ENCODE measurements at places on chromosomes 12 and 14. TPM values are rescaled to one million over a fixed set of nuclear protein-coding genes. Genes with fewer than 3 reads are reported as not detected.

DNA sequence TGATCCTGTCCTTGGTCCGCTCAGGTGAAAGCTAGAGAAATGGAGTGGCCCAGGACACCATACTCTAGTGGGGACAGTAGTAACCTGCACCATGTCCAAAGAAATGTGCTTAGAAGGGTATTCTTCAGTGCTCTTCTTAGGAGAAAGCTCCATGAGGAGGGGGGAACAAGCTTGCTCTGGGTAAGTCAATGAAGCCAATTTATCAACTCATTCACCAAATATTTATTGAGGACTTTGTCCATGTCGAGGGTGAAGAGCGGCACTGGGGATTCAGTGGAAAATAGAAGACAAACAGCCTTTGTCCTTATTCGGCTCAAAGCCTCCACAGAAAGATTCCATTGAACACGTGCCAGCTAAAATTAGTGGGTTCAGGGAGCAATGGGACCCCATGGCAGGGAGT lies 677.8 kb downstream of the BCL11B start:
- H3K36me3 ChIP-seq = no peaks in the 10 kb centered on the region
- DNase-seq = no peak
- H3K27me3 ChIP-seq = no peaks in the 10 kb centered on the region
- H3K4me3 ChIP-seq = no peak overlapping the region
- no peak overlapping the region for H3K27ac ChIP-seq
- no peaks in the 10 kb centered on the region for H3K4me1 ChIP-seq

DNA sequence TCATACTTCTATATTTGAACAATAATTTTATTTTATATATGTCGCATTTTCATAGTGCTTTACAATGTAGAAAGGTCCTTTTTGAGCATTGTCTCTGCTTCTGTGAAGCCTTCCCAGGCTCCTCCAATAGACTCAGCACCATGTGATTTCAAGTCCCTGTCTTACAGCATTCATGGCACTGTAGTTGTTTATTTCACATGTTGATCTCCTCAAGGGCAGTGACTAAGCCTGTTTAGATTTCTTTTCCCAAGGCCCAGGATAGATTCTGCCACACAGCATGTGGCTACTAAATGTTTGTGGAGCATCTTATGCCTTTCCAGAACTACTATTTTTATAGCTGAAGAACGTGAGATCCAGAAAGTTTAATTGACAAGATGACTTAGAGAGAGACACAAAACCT lies 391.7 kb downstream of the TMEM117 start:
- DNase-seq = no peak
- H3K27ac ChIP-seq = no peak overlapping the region
- no peaks in the 10 kb centered on the region for H3K27me3 ChIP-seq
- no peaks in the 10 kb centered on the region for H3K4me1 ChIP-seq
- H3K4me3 ChIP-seq = no peak overlapping the region

GRCh38 chr14:39367387-39367751 lies 64.9 kb downstream of the FBXO33 start:
- DNase-seq = no peak
- no peaks in the 10 kb centered on the region for H3K4me1 ChIP-seq
- no peaks in the 10 kb centered on the region for H3K36me3 ChIP-seq
- H3K4me3 ChIP-seq = no peak overlapping the region

GRCh38 chr12:105253866-105254513 lies 18.0 kb upstream of the APPL2 start:
- peaks cover 10% of the 10 kb centered on the region for H3K4me1 ChIP-seq
- no peak overlapping the region for H3K27ac ChIP-seq
- no peaks in the 10 kb centered on the region for H3K36me3 ChIP-seq
- no peak overlapping the region for H3K4me3 ChIP-seq
- peaks cover under 1% of the 10 kb centered on the region for H3K27me3 ChIP-seq
- DNase-seq = peak; percentile 18

Gene FLVCR2
- total RNA-seq = 1.5 TPM

- no peak overlapping the region for H3K27ac ChIP-seq
- H3K4me1 ChIP-seq = no peaks in the 10 kb centered on the region
- no peak for DNase-seq
- no peak overlapping the region for H3K4me3 ChIP-seq
- peaks cover 22% of the 10 kb centered on the region for H3K36me3 ChIP-seq
- H3K27me3 ChIP-seq = no peaks in the 10 kb centered on the region
These were observed 28.4 kb downstream of the DGLUCY start for GRCh38 chr14:91142214-91142668.

Gene ACIN1
- total RNA-seq = 151 TPM

Gene KRT83
- total RNA-seq = not detected

DNA sequence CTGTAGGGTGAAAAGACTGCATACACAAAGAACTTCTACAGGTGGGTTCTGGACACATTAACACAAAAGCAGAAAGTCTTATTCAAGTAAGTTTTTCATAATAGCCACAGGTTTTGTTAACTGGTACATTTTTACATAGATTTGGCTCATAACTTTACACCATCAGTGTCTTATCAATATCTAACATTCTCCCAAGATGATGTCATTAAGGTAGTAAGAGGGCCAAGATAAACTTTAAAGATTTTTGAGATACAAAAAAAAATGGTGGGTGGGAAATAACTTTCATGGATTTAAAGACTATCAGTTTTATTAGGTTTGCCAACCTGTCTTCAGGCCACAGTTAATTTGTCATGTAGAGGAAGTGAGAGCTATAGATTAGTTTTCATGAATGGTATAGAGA lies 1.7 kb downstream of the SUPT16H start:
- no peak overlapping the region for H3K27ac ChIP-seq
- H3K27me3 ChIP-seq = no peaks in the 10 kb centered on the region
- H3K4me1 ChIP-seq = peaks cover 16% of the 10 kb centered on the region
- peak overlapping the region; percentile 74 for H3K4me3 ChIP-seq
- no peak for DNase-seq

Gene FSCB
- total RNA-seq = not detected

- H3K27me3 ChIP-seq = no peaks in the 10 kb centered on the region
- H3K4me3 ChIP-seq = no peak overlapping the region
- H3K27ac ChIP-seq = no peak overlapping the region
- H3K36me3 ChIP-seq = no peaks in the 10 kb centered on the region
- H3K4me1 ChIP-seq = no peaks in the 10 kb centered on the region
These were observed 932.3 kb downstream of the DIO2 start for GRCh38 chr14:79278798-79279644.

DNA sequence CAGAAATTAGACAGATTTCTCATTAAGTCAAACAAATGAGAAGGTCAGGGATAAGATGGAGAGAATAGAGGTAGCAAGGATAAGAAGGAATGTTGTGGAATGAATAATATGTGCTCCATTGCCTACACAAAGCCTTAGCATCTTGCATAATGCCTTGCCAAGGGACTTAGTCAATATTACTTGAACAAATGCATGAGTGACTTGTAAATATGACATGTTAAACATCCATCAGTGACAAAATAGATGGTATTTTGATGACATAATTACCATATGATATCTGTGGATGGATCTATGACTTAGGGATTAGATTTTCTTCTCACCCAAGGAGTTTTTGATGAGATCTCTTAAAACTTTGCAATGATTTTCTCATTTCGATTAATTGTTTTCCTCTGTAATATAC lies 194.1 kb upstream of the RASSF8 start:
- H3K4me1 ChIP-seq = no peaks in the 10 kb centered on the region
- no peak overlapping the region for H3K27ac ChIP-seq
- DNase-seq = no peak
- no peaks in the 10 kb centered on the region for H3K27me3 ChIP-seq

Gene RAD9B
- total RNA-seq = 0.51 TPM

- peak overlapping the region; percentile 78 for H3K27ac ChIP-seq
- H3K36me3 ChIP-seq = peaks cover 13% of the 10 kb centered on the region
- H3K4me3 ChIP-seq = peak overlapping the region; percentile 50
- peak; percentile 72 for DNase-seq
- H3K4me1 ChIP-seq = peaks cover 8% of the 10 kb centered on the region
- H3K27me3 ChIP-seq = no peaks in the 10 kb centered on the region
These were observed 1.3 kb upstream of the ANKRD9 start for GRCh38 chr14:102510616-102511520.

- peaks cover 8% of the 10 kb centered on the region for H3K27me3 ChIP-seq
- no peaks in the 10 kb centered on the region for H3K4me1 ChIP-seq
- DNase-seq = no peak
- no peak overlapping the region for H3K27ac ChIP-seq
These were observed 63.6 kb downstream of the HELB start for GRCh38 chr12:66365718-66366490.

Gene PHC1
- 9.3 TPM for total RNA-seq

- no peak overlapping the region for H3K27ac ChIP-seq
- H3K27me3 ChIP-seq = peaks cover 1% of the 10 kb centered on the region
- no peak for DNase-seq
- no peaks in the 10 kb centered on the region for H3K4me1 ChIP-seq
- no peaks in the 10 kb centered on the region for H3K36me3 ChIP-seq
These were observed 94.8 kb downstream of the SLC24A4 start for GRCh38 chr14:92417759-92418158.

DNA sequence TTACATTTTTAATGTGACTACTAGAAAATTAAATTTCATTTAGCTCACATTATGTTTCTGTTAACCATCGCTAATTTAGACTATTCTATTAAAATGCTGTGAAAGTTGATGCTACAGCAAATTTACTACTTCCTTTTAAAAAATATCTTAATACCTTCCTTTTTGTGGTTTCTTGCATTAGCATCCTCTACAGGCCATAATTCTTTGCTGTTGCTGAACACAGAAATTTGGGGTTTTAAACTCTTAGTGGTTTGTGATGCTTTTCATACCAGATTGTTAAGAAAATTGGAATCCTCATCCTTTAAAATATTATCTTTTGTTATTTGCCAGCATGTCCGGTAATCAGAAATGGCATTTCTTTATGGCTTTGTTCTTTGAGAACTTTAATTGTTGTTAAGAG lies 18.1 kb downstream of the WNK1 start:
- no peak for DNase-seq
- no peak overlapping the region for H3K4me3 ChIP-seq
- no peaks in the 10 kb centered on the region for H3K4me1 ChIP-seq
- H3K36me3 ChIP-seq = peaks cover 2% of the 10 kb centered on the region
- no peak overlapping the region for H3K27ac ChIP-seq
- no peaks in the 10 kb centered on the region for H3K27me3 ChIP-seq

DNA sequence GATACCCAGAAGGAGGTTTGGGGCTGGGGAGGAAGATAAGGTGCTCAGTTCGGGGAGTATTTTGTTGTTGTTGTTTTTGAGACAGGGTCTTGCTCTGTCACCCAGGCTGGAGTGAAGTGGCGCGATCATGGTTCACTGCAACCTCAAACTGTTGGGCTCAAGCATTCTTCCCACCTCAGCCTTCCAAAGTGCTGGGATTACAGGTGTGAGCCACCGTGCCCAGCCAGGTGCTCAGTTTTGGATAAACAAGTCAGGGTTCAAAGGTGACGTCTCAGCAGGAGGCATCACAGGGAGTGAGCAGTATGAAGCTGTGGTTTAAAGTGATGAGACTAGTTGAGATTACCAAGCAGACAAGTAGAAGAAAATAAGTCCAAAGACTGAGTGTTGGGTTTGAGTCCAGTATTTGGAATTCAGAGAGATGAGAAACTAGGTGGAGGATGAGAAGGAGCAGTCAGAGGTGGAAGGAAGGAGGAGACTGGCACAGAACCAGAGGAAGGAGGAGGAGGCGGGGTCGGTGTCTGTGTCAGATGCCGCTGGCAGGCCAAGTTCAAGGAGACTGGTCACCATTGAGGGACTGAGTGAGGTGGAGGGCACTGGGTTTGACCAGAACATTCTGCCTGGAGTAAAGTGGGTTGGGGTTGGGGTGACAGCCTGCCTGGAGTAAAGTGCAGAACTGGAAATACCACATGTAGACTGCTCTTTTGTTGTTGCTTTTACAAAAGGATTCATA lies 16.1 kb downstream of the SLC35E3 start:
- no peaks in the 10 kb centered on the region for H3K27me3 ChIP-seq
- H3K27ac ChIP-seq = no peak overlapping the region
- H3K36me3 ChIP-seq = peaks cover 26% of the 10 kb centered on the region
- no peaks in the 10 kb centered on the region for H3K4me1 ChIP-seq
- no peak for DNase-seq

DNA sequence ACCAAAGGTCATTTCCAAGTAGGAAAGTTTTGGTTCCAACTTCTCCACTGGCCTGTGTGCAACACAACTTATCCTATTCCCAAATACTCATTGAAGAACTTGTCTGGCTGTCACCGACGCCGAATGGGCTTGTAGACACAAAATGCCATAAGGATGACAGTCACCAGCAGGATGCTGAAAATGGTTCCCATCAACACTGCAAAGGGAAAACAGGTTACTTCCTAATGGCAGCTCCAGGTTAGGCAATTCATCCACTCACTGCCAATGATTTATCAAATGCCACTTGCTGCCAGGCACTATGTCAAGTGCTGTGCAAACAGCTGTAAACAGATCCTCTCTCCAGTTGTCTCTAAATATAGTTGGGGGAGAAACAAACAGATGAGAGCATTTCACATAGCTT lies 6.1 kb downstream of the C12orf76 start:
- no peak overlapping the region for H3K4me3 ChIP-seq
- H3K27me3 ChIP-seq = no peaks in the 10 kb centered on the region
- no peak for DNase-seq
- H3K36me3 ChIP-seq = peaks cover 39% of the 10 kb centered on the region

GRCh38 chr12:126404293-126404881 lies 1339.2 kb downstream of the AACS start:
- H3K4me3 ChIP-seq = no peak overlapping the region
- H3K27ac ChIP-seq = no peak overlapping the region
- no peaks in the 10 kb centered on the region for H3K27me3 ChIP-seq
- no peaks in the 10 kb centered on the region for H3K4me1 ChIP-seq
- no peak for DNase-seq

Gene PRB3
- not detected for total RNA-seq

- no peaks in the 10 kb centered on the region for H3K27me3 ChIP-seq
- H3K27ac ChIP-seq = no peak overlapping the region
- no peaks in the 10 kb centered on the region for H3K4me1 ChIP-seq
These were observed 71.8 kb upstream of the TMX1 start for GRCh38 chr14:51168215-51168613.

Gene PLCZ1
- total RNA-seq = not detected

DNA sequence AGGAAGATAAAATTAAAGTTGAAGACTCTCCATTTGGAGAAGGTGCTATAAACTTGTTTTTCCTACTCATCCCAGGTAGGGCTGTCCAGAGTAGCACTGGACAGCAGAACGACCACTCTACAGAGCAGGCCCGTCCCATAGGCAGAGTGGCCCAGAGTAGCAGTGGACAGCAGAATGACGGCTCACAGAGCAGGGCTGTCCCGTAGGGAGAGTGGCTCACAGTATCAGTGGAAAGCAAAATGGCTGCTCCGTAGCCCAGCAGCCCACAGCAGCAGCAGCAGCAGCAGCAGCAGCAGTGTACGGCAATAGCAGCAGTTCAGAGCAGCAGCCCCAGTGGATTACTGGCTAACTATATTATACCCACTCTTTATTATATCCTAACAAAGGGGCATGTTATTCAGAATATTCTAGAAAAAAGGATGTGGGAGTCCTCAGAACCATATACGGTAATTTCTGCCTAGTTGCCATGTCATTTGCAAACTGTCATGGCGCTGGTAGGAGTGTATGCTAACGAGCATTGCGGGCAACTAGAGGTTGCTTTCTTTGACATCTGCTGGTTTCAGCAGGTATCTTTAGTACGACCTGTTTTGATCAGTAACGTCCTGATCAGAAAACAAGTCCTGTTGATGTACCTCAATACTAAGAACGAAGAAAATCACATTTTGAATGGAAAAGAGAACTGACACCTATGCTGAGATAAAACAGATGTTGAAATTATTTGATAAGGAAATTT lies 567.3 kb downstream of the SLC16A7 start:
- H3K27ac ChIP-seq = no peak overlapping the region
- no peak overlapping the region for H3K4me3 ChIP-seq
- DNase-seq = no peak
- no peaks in the 10 kb centered on the region for H3K4me1 ChIP-seq

Gene OASL
- not detected for total RNA-seq

Gene EXOC3L4
- total RNA-seq = 5.4 TPM
